Stimulated activated CD4-positive, alpha-beta T cell treated with anti-CD3 and anti-CD28 coated beads, Interleukin-12 subunit alpha, Interleukin-12 subunit beta, amount 100 ng/mL, for 24 hours (primary cell): ENCODE measurements at places on chromosomes 16 and 17.

DNA sequence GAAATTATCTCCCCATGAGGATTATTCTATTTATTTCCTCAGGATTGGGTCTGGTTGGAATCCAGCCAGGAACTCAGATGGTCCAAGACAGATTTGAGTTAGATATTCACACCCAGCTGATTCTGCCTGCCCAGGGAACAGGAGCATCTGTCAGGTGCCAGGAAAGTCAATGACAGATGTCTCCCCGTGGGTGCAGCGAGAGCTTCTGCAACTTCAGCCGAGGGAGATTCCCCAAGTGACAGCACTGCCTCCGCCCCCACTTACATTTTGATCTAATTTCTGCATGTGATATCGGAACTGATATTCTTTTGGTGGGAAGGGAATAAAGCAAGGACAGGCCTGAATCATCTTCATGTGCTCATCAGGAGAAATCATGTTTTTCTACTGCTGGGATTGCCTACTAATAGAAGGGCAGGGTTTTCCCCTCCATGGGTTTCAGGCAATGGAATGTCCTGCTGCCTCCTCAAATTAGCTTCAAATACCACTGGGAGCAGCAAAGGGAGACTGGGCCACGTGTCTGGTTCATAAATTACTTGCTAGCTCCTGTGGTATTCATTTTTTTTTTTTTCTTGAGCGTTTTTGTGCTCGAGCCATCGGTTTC lies 15.7 kb upstream of the DHX8 start:
- no peak for DNase-seq

DNA sequence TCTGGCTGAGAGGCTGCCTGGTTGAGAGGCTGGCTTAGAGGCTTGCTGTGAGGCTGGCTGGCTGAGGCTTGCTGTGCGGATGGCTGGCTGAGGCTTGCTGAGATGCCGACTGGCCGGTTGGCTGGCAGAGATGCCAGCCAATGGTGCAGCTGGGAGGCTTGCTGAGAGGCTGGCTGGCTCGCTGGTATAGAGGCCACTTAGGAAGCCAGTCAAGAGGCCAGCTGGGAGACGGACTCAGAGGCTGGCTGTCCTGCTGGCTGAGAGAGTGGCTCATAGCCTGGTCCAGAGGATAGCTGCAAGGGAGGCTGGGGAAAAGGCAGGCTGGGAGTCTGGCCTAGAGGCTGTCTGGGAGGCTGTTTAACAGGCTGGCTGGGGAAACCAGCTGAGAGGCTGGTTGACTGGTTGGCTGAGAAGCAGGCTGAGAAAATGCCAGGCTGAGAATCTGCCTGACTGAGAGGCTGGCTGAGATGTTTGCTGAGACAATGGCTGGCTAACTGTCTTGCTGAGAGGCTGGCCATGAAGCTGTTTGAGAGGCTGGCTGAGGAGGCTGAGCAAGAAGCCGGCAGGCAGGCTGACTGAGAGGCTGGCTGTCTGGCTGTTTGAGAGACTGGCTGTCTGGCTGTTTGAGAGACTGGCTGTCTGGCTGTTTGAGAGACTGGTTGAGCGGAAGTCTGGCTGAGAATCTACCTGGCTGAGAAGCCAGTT lies 37.5 kb upstream of the ACSM2B start:
- DNase-seq = no peak

GRCh38 chr16:23131036-23131435 lies 18.2 kb downstream of the USP31 start:
- no peak for DNase-seq

GRCh38 chr16:49482690-49483089 lies 109.1 kb downstream of the C16orf78 start:
- no peak for DNase-seq

DNA sequence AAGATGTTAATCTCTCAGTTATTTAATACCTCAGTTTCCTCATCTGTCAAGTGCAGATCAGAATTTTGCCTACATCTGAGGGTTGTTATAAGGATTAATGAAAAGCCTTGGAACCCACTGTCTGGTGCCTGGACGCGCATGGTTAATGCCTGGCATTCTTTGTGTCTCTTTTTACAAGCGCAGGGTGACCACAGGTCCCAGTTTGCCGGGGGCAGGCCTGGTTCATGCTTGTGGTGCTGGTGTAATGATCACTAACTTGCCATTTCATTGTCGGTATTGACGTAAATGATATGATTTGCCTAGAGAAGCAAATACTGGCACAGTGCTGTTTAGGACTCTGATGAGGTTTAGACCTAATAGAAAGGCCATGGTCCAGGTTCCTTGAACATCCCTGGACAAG lies 23.1 kb downstream of the MRC2 start:
- no peak for DNase-seq

DNA sequence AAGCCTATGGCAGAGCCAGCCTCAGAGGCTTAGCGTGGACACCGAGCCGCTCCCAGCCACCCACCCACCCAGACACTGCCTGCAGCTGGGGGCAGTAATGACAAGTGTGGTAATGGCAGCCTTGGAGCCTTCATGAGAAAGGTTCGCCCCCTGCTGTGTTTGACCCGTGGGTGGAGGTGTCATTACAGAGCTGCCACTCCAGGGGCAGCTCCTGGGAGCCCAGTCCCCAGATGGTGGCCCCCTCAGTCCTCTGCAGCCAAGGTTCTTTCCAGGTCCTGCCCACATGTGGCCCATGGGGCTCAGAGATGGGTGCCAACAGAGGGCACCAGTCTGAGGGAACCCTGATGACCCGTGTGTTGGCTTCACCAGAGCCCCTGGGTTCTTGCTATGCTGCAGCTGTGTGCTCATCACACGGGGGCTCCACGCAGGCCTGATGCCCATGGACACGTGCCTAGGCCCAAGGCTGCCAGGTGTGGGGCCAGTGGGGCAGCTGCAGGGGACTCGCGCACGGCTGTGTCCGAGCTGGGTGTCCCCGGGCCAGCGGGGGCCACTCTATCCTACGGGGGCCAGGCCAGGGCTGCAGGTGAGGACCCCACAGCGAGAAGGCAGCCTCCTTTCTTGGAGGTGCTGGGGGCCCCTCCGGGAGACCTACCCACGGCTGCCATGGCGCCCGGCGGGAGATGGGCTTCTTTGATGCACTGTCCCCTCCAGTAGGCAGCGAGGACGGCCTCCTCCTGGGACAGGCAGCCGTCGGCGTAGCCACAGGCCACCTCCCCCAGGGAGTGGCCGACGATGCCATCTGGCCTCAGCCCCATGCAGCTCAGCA lies 8.1 kb downstream of the FASN start:
- DNase-seq = no peak

GRCh38 chr16:84553873-84554399 lies 49.5 kb upstream of the MEAK7 start:
- DNase-seq = no peak

GRCh38 chr17:34665150-34665806 lies 85.9 kb downstream of the TMEM132E start:
- no peak for DNase-seq

DNA sequence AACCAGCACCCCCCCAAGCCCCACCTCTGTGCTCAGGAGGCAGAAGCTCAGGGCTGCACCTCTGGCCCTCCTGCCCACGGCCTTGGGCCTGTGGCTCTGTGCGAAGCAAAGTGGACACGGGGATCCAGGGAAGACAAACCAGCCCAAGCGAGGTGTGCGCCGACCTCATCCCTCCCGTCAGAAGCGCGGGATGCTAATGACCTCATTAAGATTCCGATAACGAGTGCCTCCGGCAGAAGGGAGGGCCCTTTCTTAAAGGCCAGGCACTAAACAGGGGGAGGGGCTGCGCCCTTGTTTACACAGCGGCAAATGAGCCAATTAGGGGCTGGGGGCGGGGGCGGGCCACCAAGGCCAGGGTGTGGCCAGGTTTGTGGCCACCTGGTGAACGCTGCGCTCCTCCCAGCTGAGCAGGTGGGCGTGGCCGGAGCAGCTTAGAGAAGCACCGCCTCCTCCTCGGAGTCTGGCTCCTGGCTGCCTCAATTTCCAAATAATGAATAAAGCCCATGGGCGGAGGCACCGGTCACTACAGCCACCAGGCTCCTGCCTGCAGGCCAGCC lies 3.2 kb downstream of the CBX4 start:
- DNase-seq = no peak

DNA sequence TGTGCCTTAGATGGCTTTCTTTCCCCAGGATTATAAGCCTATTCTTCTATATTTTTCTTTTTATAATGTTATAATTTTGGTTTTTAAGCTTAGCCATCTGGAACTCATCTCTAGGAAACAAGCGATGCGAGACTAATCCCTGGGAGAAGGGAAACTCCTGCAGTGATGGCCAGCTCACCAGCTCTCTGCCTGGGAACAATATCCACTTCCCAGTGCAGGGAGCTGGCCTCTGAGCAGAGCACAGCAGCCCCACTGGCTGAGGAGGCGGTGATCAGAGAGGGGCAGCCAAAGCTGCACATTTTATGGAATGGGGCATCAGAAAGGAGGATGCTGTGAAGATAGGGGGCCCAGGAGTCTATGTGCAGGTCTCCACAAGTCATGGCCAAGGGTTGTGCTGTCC lies 183.3 kb downstream of the LGALS9B start:
- no peak for DNase-seq

DNA sequence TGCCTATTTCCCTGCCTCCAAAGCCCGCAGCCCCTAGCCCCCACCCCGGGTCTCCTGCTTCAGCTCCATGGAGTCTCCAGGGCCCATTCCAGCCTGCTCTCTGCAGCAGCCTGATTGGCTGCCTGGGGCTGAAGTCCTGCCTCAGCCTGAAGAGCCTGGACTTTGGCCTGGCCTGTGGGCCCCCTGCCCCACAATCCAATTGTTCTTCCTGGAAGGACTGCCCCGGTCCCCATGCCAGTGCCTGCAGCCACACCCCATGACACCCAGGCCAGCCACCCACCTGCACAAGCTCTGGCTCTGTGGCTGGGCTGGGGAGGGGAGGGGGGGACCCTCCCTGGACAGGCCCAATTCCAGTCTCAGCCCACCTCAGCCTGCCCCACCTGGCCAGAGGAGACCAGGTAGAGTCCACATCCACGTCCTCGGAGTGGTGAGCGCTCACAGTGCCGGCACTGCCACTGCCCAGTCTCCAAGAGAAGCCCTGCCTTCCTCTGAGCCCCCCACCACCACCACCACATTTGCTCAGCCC lies 12.3 kb downstream of the ENPP7 start:
- DNase-seq = no peak

GRCh38 chr17:6095501-6095900 lies 25.3 kb downstream of the WSCD1 start:
- DNase-seq = no peak

GRCh38 chr17:63944736-63945499 lies 12.8 kb upstream of the CD79B start:
- no peak for DNase-seq

DNA sequence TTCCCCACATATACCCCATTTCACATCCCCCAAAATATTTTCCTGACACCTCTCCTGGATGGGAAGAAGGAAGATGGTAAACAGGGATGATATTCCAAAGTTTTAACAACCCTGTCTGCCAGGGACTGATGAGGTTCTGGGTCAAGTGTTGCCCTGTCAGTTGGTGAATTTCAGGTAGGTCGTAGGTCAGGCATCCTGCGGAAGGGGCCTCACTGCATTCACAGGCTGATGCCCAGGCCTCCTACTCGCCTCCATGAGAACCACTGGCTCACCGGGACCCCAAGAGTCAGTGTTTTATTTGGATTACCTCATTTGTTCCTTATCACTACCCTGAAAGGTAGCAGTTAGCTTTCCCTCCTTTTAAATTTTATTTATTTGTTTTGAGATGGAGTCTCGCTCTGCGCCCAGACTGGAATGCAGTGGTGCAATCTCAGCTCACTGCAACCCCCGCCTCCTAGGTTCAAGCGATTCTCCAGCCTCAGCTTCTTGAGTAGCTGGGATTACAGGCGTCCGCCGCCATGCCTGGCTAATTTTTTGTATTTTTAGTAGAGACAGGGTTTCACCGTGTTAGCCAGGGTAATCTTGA lies 10.5 kb downstream of the ZBTB4 start:
- no peak for DNase-seq

DNA sequence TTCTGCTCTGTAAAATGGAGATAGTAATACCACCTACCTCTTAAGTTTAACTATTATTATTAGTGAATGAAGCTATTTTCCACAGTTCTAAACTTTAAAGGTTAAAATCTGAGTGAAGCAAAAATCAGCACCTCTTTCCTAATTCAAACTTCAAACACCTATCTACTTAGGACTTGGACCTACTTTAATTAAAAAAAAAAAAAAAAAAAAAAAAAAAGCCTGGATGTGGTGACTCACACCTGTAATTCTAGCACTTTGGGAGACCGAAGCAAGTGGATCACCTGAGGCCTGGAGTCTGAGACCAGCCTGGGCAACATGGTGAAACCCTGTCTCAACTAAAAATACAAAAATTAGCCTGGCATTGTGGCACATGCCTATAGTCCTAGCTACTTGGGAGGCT lies 5.0 kb upstream of the KANSL1 start:
- no peak for DNase-seq

GRCh38 chr17:13346592-13346991 lies 255.1 kb downstream of the HS3ST3A1 start:
- no peak for DNase-seq
